ENCODE measurements at places on chromosomes 7 and 10.

DNA sequence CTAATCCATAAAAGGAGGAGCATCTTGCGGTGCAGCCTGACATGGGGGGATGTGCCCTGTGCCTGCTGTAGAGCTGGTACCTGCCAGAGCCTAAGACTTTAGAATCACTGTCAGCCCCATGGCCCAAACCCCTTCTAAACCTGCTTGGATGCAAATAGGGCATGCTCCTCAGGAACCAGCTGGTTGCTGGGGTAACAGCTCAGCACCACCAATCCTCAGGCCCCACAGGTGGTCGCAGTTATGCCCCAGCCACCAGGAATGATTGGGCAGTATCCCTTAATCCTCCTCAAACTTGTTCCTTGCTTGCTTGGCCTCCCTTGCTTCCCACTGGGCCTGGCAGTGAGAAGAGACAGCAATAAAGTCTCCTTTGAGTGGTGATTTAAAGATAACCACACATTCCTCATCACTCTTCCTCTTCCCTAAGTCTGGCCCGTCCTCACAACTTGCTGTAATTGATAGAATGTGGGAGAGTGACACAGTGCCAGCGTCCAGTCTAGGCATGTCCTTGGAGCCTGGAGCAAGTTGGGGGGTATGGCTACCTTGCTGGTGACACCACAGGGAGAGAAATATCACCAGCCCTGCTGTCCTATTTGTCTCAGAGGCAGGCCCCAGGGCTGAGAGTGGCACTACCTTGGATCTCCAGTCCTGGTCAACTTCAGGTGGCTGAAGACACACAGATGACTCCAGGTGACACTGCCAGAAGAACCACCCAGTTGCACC is 43.0 kb downstream of the VSTM4 start:
- DNase-seq = no peak

DNA sequence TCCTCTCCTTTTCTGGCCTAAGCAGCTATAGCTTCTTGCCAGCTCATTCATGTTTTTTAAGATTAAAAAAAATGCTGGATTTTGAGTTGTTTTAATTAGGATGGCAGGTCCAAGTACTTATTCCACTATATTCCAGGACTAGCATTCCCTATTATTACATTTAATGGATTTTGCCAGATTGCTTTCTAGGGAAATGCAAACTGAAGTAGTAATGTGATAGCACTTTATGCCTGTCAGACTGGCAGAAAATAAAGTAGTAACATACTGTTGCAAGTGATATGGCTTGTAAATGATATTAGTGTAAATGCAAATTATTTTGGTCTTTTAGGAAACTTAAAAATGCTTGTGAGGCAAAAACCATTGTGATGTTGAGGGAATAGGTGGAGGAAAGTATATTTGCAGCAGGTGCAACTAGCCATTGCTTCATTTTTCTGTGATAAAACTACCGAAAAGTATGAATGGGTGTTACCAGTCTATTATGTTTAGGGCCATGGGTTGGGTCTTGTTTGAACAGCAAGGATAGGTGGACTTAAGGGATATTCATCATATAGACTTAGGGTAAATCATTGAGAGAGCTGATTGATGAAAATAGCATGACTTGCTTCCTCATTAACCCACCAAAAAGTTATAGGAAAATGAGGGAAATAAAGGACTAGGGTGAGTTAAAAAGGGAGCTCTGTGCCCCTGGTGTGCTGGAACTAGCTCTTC is 19.9 kb downstream of the ZNRF2 start:
- no peak for DNase-seq

DNA sequence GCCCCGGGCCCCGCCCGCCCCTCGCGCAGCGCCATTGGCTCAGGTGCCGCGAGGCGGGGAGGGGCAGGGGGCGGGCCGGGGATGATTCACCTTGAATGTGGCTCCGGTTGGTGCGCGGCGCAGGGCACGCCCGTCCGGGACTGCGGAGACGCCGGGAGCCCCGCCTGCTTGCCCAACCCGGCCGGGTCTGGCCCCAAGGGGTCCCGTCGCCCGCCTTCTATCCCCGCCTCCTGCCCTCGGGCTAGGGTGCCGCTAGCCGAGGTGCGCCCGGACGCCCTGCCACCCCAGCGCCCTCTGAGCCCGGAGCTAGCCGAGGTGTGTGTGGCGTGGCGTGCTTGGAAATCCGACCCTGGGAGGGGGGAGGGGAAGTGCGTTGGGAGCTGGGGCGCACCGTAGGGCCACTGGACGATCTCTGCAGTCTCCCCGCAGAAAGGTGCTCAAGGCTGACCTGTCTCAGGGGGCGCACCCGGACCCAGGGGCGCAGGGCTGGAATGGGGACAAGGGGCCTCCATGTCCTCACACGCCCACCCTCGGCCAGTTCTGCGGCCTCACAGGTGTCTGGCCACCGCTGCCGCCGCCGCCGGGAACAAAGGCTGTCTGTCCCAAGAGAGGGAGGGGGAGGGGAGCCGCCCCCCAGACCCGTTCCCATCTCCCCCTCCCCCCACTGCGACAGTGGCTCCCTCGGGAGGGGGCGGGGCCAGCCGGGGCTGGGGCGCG is 168.9 kb downstream of the NRF1 start:
- no peak for DNase-seq

DNA sequence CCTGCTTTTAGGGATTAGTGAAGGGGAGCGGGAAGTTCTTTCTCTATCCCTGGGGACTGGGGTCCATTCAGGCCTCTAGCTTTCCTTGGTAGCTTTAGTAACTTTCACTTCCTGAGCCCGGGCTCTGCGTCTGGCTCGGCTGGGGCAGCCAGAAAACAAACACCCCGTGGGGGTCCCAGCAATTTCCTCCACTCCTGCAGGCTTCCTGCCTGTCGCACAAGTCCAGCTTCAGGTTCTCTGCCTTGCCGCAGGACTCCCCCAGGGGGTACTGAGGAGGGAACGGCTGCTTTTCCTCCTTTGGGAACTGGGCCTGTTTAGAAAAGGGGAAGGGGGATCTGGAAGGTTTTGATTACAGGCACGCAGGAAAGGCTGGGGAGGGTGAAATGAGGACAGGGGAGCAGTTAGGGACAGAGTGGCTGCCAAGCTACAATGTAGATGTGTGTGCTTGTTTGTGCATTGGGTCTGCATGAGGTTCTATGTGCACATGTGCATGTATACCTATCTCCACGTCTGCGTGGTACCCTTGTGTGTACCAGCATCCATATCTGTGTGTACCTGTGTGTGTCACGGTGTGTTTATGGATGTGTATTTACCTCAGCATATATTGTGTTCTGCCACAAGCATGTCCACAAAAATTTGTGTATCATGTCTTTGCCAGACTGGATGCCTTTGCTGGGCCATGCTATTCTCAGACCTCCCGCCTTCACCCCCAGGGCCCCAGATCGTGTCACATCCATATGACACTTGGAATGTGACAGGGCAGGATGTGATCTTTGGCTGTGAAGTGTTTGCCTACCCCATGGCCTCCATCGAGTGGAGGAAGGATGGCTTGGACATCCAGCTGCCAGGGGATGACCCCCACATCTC is 2.0 kb downstream of the KAZALD1 start:
- no peak for DNase-seq

- no peak for DNase-seq
Observed at GRCh38 chr7:95897557-95898251, 125.3 kb downstream of the DYNC1I1 start.

DNA sequence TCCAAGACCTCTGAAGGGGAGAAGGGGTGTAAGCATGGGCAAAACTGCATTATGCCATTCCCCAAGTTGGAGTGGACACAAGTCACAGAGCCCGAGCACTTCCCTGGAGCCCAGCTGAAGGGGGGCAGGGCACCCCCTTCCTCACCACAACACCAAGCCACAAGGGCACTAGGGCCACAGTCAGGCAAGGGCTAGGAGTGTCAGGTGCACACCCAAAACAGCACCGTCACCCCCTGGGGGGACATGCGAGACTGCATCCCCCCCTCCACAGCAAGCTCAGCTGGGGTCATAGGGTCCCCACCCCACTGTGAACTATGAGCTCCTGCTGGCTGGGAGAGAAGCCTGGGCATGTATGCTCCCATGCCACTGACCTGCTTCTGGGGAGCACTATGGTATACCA is 143.9 kb downstream of the GRID1 start:
- no peak for DNase-seq

GRCh38 chr7:48299580-48300169 is 128.4 kb downstream of the ABCA13 start:
- peak; percentile 51 for DNase-seq

- no peak for DNase-seq
Observed at GRCh38 chr7:104963991-104964385, 50.0 kb upstream of the KMT2E start.

DNA sequence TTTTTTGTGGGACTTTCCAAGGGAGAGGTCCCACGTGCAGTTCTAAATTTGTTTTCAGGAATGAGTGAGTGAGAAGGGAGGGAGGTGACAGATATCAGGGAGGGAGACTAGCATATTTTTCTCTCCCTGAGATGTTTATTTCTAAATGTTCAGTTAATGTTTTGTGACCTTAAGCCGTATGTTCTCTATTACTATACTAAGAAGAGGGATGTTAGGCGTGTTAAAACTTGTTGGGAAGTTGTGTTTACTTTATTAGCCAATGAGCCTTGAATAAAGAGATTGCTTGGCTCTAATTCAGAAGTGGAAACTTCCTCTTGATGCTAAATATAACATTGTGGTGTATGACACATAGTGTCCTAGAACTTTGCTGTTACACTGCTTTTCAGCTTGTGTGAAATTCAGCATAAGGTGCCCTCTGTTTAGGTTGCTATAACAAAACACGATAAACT is 37.3 kb downstream of the DNAH11 start:
- DNase-seq = no peak

DNA sequence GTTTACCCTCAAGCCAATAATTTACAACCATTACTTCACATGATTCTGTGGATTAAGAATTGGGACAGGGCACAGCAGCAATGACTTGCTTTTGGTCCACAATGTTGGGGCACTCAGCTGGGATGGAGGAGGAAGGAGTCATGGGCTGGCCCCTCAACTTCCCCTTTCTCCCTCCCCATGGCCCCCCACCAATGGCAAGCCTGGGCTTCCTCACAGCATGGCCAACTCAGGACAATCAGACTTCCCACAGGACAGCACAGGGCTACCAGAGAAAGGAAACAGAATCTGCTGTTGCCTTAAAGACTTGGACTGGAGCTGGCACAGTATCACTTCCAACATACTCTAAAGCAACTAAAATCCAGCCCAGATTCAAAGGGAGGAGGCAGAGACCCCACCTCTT is 160.7 kb downstream of the PTPN20 start:
- no peak for DNase-seq

DNA sequence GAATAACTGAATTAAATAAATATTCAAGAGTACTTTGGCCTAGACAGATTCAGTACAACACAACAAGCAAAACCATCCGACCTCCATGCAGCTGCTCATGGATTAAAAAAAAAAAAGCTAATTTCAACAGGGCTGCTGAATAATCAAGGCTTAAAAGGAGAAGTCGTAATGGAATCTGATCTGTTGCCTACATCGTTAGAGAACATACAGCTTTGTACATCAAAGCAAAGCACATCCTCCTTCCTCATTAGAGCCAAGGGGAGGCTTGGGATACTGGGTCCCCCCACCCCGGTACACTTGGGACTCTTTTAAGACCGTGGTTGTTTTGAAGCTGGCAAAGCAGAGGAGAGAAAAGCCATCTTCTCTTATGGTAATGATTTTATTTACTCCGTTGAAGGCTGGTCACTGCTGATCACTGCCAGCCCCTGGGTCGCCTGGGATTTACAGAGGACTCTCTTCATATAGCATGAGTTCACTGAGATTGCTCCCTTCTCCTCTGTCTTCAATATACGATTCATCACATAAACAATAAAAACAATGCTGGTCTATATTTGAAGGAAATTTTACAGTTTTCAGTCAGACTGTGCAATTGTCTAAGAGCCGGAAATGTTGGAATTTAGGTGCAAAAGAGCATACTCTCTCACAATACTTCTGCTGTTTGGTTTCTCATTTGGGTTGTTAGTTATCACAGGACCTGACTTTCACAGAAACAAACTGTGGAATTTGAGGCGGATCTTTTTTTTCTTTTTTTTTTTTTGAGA is 148.8 kb downstream of the FAM107B start:
- DNase-seq = no peak

DNA sequence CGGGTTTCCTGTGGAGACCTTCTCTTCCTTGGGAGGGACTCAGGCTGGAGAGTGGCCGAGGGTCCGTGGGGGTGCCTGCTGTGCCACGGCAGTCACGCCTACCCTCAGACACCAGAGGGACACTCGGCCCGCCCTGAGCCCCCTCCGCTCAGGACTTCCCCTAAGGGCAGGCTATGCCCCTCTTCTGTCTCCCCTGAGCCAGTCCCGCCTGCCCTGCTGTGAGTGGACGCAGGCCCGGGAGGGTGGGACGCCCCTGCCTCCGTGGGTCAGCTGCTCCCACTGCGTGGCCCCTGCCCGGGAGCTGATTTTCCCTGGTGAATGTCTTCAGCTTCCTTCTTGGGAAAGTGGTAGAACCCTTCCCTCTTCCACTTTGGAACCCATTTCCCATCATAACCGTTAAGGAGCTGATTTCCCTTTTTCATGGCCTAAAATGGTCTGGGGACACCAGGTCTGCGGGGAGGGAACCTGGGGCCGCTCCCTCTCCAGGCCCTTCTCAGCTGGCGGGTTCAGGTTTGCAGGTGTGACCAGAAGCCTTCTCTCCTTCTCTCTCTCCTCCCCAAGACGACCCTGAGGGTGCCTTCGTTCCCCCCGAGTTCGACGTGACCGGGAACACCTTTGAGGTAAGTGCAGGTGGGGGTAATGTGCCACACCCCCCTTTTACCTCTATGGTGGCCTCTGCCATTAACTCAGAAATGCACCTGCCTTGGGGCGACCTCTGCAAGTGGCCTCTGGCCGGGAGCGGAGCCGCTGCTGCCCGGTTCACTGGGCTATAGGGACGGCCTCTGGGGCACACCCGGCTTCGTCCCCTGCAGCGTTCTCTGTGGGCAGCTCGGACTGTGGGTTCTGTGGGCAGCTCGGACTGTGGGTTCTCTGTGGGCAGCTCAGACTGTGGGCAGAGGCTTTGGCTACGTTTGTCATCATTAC is 7.9 kb downstream of the KNDC1 start:
- no peak for DNase-seq

GRCh38 chr10:124521429-124521871 is 59.8 kb downstream of the LHPP start:
- peak; percentile 77 for DNase-seq

DNA sequence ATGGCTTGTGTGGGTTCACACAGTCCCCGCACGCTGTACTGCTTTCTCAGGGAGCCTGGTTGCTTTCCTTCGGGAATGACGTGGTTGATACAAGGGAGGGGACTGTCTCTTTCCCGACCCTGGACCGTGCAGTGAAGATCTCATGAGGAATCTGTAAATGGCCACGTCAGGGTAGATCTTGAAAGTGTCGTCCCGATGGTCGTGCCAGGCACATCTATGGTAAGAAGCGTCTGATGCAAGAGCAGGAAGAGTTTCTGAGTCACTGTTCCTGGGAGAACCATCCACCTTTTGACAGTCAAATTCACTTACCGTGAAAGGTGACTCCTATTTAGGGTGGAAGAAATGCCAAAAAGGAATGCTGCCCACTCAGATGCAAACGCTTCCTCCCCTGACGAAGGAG is 500.4 kb downstream of the PTPRN2 start:
- DNase-seq = no peak

Data from nucleus accumbens (tissue), 56 donors.